Activated T-cell treated with anti-CD3 and anti-CD28 coated beads for 1 hour (primary cell): ENCODE measurements at places on chromosomes 5 and 9.

DNA sequence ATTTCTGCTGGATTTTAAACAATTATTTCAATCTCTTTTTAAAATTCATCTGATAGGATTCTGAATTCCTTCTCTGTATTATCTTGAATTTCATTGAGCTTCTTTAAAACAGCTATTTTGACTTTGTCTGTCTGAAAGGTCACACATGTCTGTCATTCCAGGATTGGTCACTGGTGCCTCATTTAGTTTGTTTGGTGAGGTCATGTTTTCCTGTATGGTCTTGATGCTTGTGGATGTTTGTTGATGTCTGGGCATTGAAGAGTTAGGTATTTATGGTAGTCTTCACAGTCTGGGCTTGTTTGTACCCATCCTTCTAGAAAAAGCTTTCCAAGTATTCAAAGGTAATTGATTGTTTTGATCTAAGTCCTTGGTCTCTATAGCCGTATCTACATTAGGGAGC is 39.1 kb downstream of the DENND4C start:
- DNase-seq = no peak

DNA sequence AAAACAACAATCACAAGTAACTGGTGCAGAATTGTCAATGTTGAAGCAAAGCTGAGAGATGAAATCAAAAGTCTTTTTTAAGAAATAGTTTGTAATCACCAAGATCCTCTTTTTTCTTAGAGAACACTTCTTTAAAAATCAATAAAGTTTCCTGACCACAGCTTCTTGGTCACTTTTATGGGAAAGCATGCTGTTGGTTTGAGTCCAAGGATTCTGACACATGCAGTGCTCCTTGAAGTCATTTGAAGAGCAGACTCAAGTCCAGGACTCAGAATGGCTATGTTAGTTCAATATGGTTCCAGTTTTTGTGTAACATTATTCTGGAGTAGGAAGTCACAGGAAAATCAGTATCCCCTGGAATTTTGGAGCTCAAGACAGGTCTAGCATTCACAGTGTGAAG is 480.6 kb downstream of the NR2F1-AS1 start:
- DNase-seq = no peak

DNA sequence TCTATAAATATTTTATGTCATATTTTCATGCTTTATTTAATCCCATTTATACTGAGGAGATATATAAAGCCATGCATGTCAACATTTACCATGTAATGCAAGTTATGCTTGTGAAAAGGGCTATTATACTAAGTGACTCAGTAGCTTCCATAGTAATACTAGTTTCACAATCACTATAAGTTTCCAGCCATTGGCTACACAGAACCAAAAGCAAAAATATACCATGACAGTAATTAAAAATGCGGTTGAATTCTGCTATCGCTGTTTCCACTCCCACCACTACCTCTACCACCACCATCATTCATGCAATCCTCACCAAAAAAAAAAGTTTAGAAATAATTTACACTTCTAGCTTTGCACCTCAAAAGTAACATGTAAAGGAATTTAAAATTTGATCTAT is 60.2 kb downstream of the MLLT3 start:
- DNase-seq = no peak

DNA sequence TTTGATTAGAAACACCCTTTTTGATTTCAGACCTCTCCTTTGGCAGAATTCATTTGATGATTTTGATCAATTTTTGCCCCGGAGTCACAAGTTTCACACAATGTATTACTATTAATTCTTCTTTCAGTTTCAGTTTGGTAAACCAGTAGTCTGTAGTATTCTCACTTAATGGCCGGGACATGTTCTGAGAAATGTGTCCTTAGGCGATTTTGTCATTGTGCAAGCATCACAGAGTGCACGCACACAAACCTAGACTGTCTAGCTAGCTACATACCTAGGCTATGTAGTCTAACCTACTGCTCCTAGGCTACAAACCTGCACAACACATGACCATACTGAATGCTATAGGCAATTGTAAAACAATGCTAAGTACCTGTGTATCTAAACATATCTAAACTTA is 662.5 kb downstream of the IRX1 start:
- no peak for DNase-seq

- no peak for DNase-seq
These were observed 534 bp downstream of the SRFBP1 start for GRCh38 chr5:121962347-121962670.

GRCh38 chr5:98104454-98105188 is 668.8 kb upstream of the RGMB start:
- DNase-seq = no peak

GRCh38 chr5:45454114-45454513 is 242.1 kb downstream of the HCN1 start:
- DNase-seq = no peak

GRCh38 chr9:87080512-87081264 is 133.4 kb upstream of the GAS1 start:
- DNase-seq = no peak

DNA sequence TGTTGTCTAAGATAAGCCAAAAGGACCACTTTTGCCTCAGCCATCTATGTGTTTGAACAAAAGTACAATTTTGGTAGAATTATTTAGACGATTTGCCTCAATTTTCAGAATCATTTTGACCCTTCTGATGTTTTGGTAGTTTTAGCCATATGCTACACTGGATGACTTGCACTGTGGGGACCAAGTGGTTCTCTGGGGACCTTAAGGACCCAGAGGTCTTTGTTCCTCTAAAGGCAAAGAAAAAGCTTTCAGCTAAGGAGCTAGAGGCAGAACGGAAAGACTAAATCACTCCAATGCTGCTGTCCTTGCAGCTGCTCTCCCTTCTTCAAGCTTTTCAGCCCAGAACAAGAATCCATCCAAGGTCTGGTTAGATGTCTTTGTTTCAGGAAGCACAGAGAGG is 51.0 kb upstream of the APC start:
- DNase-seq = no peak

DNA sequence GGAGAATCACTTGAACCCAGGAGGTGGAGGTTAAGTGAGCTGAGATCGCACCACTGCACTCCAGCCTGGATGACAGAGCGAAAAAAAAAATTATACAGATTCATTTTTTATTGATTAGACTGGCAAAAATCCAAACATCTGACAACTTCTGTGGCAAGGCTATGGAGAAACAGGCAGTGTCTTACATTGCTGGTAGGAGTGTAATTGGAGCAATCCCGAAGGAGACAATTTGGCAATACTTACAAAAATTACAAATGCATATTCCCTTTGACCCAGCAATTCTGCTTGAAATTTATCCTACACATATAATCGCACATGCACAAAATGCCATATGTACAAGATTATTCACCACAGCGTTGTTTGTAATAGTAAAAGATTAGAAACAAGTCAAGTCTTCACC is 86.8 kb downstream of the MAPKAP1 start:
- no peak for DNase-seq

GRCh38 chr5:79856456-79857055 is 134.5 kb downstream of the MTX3 start:
- no peak for DNase-seq

- no peak for DNase-seq
These were observed 540.6 kb downstream of the EBF1 start for GRCh38 chr5:158559066-158559465.

DNA sequence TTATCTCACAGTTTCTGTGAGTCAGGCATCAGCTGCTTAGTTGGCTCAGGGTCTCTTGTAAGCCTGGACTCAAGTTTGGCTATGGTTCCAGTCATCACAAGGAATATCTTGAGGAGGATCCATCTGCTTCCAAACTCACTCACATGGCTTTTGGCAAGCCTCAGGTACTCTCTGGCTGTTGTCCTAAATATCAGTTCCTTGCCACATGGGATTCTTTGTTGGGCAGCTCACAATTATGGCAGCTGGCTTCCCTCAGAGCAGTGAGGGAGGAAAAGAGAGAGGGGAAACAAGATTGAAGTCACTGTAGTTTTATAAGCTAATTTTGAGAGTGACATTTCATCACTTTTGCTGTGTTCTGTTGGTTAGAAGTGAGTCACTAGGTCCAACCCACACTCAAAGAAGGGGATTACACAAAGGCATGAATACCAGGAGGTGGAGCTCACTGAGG is 144.5 kb downstream of the GCNT1 start:
- DNase-seq = no peak

GRCh38 chr5:58117542-58117941 is 342.3 kb downstream of the PLK2 start:
- no peak for DNase-seq

DNA sequence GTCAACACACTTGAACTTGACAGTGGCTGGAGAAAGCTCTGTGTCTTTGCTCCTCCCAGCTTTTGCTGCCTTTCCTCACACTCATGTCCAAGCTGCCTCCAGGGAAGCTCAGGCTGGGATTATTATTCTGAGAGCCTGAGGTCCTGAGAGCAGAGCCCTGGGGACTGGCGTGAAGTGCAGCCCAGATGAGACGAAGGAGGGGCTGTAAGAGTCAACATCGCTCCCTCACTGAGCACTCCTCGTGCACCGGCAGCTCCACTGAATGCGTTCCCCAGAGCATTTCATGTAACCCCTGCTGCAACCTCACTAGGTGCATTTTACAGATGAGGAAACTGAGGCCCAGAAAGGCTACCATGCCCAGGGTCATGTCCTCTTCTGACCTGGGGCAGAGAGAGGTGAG is 63.5 kb upstream of the PHYKPL start:
- DNase-seq = no peak

- DNase-seq = no peak
These were observed 144.9 kb downstream of the PRKACG start for GRCh38 chr9:68869022-68869421.

GRCh38 chr9:76629205-76629990 is 134.8 kb upstream of the PCA3 start:
- no peak for DNase-seq

DNA sequence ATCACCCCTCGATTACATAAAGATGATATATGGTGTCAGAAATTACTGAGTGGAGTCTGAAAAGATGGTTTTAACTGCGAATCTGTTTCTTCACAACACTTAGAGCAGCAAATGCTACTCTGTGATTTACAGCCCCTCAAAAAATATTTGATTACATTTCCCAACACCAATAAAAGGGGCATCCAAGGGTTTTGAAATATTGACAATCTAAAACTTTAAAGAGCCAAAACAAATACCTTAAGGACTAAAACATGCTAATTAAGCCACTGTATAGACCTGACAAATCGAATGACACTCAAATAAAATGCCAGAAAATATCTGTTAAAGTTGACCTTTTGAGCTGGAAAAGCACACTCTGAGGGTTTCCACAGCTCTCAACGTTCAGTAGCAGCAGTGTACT is 73.2 kb downstream of the ELAVL2 start:
- DNase-seq = no peak

- no peak for DNase-seq
These were observed 43.0 kb downstream of the SFXN1 start for GRCh38 chr5:175521313-175521833.

- DNase-seq = no peak
These were observed 75.4 kb upstream of the LRRTM2 start for GRCh38 chr5:138950421-138951031.

- no peak for DNase-seq
These were observed 541.7 kb downstream of the EFNA5 start for GRCh38 chr5:107129051-107129450.

GRCh38 chr9:129480227-129480626 is 140.7 kb downstream of the C9orf50 start:
- no peak for DNase-seq

DNA sequence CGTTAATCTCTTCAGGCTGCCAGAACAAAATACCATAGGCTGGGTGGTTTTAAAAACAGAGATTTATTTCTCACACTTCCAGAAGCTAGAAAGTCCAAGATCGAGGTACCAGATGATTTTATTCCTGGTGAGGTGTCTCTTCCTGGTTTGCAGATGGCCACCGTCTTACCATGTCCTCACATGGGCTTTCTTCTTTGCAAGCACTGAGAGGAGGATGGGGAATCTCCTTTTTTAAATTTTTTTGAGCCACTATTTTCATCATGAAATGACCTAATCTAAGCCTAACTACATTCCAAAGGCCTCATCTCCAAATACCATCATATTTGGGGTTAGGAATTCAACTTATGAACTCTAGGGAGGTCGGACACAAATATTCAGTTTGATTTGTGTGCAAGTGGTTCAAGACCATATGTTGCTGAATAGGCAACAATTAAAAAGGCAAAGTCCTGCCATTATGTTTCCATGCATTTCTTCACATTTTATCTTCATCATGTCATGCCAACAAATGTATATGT is 371.2 kb downstream of the CDH18 start:
- DNase-seq = no peak

DNA sequence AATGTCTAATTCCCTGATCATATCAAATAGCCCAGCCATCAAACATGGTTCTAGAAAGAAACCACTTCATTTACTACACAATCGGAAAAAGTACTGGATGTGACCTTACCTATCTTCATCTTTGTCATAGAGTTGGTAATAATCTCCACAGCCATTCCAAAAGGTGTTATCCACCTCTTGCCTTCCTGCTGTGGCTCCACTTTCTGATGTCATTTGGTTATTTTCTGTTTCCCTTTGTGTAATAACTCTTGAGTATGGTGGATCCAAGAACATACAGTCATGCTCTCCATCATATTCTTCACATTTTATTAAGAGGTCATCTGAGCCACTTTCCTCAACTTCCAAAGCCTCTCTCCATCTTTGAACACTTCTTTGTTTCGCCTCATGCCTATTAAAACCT is 31.7 kb downstream of the PJA2 start:
- DNase-seq = no peak

DNA sequence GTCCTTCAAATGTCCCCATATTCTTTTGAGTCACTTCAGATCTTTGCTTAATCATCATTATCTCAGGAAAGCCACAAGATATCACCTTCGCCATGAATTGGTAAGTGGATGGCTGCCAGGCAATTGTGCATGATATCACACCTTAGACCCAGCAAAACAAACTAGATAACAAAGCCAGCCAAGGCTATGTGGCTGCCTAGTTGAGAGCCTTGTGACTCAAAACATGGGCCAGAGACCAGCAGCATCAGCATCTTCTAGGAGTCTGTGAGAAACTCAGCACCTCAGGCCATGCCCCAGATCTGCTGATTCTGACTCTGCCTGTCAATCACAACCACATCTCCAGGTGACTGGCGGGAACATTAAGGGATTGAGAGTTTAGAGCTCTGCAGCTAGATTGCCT is 82.8 kb downstream of the SLIT3 start:
- no peak for DNase-seq

GRCh38 chr9:32906213-32906612 is 95.2 kb downstream of the APTX start:
- no peak for DNase-seq

- no peak for DNase-seq
These were observed at the start of gene ARSI for GRCh38 chr5:150302301-150303069. TSS of gene ARSI (minus strand) at chr5:150302905. CDS start at chr5:150302373, 532 bp downstream.

DNA sequence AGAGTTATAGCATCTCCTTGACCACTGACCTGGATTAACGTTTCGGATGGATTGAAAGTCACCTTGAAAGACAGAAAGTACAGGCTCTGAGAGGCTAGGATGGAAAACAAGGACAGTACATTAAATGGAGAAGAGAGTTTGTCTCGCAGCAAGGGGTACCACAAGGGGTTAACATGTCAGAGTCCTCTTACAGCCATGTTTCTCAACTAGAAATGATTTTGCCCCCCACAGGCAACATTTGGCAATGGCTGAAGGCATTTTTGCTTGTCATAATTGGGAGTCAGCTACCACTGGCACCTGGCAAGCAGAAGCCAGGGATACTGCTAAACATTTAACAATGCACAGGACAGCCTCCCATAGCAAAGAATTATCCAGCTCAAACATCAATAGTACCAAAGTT is 90.8 kb upstream of the EQTN start:
- no peak for DNase-seq
